ENCODE measurements at places on chromosomes 16 and 17. TPM values are rescaled to one million over a fixed set of nuclear protein-coding genes. Genes with fewer than 3 reads are reported as not detected.
A peak's percentile ranks its signal among the peaks of the same experiment; 100 is the strongest.

Gene CLEC10A
- 69.4 TPM for polyA plus RNA-seq

Gene MYH1
- not detected for polyA plus RNA-seq

Gene REXO5
- polyA plus RNA-seq = 0.50 TPM

Gene KRTAP9-2
- polyA plus RNA-seq = not detected

Gene CCDC40
- 0.27 TPM for polyA plus RNA-seq

Gene QPRT
- polyA plus RNA-seq = 2.1 TPM

Gene CD79B
- 19.6 TPM for polyA plus RNA-seq

Gene KRT14
- polyA plus RNA-seq = not detected

Gene IL32
- polyA plus RNA-seq = 5.6 TPM

Gene ERBB2
- polyA plus RNA-seq = 0.73 TPM

- H3K27ac ChIP-seq = peak overlapping the region; percentile 83
- H3K27me3 ChIP-seq = no peaks in the 10 kb centered on the region
- no peak overlapping the region for H3K4me3 ChIP-seq
- no peaks in the 10 kb centered on the region for H3K36me3 ChIP-seq
- DNase-seq = no peak
Observed at GRCh38 chr16:17374668-17375255, 96.0 kb downstream of the XYLT1 start.

GRCh38 chr17:62084585-62084984 lies 19.5 kb upstream of the MED13 start:
- H3K27ac ChIP-seq = no peak overlapping the region
- H3K4me1 ChIP-seq = no peaks in the 10 kb centered on the region
- no peaks in the 10 kb centered on the region for H3K27me3 ChIP-seq
- DNase-seq = no peak

DNA sequence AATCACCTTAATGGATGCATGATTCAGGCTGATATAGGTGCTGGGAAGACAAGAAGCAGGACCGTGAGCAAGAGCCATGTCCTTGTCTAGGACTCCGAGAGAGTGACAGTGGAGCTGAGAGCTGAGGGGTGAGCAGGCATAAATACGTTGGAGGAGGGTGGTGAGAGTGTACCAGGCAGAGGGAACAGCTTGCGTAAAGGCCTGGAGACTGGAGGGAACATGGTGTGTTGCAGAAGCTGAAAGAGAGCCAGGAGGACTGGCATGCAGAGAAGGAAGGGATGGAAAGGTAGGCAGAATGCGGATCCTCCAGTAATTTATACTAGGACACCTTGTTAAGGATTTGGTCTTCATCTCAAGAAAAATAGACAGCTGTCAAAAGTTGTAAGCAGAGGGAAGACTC lies 653.2 kb downstream of the HS3ST4 start:
- H3K4me3 ChIP-seq = no peak overlapping the region
- no peaks in the 10 kb centered on the region for H3K27me3 ChIP-seq
- no peak for DNase-seq
- no peaks in the 10 kb centered on the region for H3K36me3 ChIP-seq
- no peaks in the 10 kb centered on the region for H3K4me1 ChIP-seq

GRCh38 chr16:16168431-16168830 lies 54.9 kb downstream of the ABCC6 start:
- H3K27ac ChIP-seq = no peak overlapping the region
- H3K4me1 ChIP-seq = no peaks in the 10 kb centered on the region
- no peaks in the 10 kb centered on the region for H3K27me3 ChIP-seq
- H3K36me3 ChIP-seq = peaks cover 25% of the 10 kb centered on the region
- no peak for DNase-seq

DNA sequence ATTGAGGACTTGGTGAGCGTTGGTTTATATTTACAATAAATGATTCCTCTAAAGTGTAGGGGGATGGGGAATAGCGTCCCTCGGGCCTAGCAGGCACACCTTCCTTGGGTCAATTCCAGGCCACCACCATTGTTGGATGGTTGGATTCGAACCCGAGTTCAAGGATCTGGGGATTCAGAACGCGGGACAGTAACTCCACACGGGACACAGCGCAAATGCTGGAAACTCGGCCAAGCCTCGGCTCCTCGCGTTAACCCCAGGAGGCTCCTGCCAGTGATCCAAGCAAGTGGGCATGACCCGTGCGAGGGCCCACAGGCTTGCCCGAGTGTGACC lies 613 bp downstream of the B9D1 start:
- H3K36me3 ChIP-seq = no peaks in the 10 kb centered on the region
- no peak overlapping the region for H3K4me3 ChIP-seq
- no peak for DNase-seq
- H3K4me1 ChIP-seq = peaks cover 13% of the 10 kb centered on the region
- no peak overlapping the region for H3K27ac ChIP-seq

DNA sequence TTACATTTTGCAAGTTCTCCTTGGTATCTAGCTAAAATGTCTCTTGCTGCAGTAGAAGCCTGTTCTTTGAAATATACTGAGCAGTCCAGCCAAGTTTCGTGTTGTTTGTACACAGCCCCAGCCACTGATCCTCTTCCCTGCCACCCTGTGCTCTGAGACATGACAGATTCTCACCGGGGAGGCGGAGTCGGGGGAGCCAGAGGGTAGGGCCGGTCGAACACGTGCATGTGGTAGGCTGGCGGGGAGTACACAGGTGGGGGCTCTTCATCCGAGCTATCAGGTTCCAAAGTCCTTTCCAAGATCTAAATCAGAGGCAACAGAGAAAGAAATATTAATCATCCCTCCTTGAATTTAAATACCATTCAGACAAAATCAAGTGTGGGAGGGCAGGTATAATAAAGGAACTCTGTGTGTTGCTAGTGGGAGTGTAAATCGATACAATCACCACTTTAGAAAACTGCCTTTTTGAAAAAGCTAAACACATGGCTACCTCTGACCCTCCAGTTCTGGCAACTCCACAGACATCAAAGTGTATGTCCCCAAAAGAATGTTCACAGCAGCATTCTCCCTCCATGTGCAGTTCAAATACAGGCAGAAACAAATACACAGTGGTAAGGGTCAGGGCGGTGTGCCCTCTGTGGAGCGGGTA lies 29.7 kb upstream of the MRPS23 start:
- DNase-seq = no peak
- H3K27ac ChIP-seq = no peak overlapping the region
- H3K4me3 ChIP-seq = no peak overlapping the region
- H3K4me1 ChIP-seq = peaks cover 10% of the 10 kb centered on the region
- H3K36me3 ChIP-seq = peaks cover 12% of the 10 kb centered on the region

GRCh38 chr16:80982646-80983045 lies 24.0 kb downstream of the CMC2 start:
- H3K27me3 ChIP-seq = no peaks in the 10 kb centered on the region
- H3K27ac ChIP-seq = no peak overlapping the region
- no peak for DNase-seq
- H3K4me1 ChIP-seq = no peaks in the 10 kb centered on the region

DNA sequence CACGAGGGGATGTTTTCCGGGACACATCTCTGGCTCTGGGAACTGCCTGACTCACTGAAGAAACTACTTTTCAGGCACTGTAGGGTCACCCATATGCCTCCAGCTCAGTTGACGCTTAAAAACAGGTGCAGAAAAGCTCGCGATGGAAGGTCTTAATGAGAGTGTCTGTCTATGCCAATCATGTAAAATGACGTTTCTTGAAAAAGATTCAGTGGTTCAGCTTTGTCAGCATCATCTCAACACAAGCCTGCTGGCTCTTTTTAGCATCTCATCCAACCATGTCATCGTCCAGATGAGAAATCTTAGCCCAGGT lies 27.5 kb downstream of the OR1D5 start:
- no peaks in the 10 kb centered on the region for H3K27me3 ChIP-seq
- no peak overlapping the region for H3K27ac ChIP-seq
- peaks cover 15% of the 10 kb centered on the region for H3K4me1 ChIP-seq
- DNase-seq = no peak

- DNase-seq = no peak
- H3K36me3 ChIP-seq = no peaks in the 10 kb centered on the region
- no peaks in the 10 kb centered on the region for H3K27me3 ChIP-seq
- H3K4me3 ChIP-seq = no peak overlapping the region
- no peak overlapping the region for H3K27ac ChIP-seq
Observed at GRCh38 chr16:11340710-11341109, 4.5 kb upstream of the RMI2 start.

DNA sequence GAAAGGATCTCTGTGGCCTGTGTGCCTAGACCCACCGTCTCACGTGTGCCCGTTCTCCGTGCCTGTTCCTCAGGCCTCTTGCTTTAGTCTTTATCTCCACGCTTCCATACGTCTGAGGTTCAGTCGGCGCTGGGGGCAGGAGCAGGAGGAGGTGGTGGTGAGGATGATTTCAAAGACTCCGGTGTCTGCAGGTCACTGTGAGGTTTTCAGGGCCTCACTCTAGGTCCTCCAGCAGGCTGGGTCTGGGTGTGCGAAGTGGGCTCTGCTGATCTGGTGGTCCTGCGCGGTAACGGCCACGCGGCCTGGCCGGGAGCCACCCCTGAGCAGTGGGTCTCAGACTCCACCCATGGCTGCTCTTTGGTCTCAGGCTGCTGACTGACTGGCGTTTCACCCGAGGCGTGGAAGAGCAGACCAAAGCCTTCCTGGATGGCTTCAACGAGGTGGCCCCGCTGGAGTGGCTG lies 14.4 kb upstream of the CLEC18A start:
- no peak overlapping the region for H3K27ac ChIP-seq
- H3K4me3 ChIP-seq = no peak overlapping the region

DNA sequence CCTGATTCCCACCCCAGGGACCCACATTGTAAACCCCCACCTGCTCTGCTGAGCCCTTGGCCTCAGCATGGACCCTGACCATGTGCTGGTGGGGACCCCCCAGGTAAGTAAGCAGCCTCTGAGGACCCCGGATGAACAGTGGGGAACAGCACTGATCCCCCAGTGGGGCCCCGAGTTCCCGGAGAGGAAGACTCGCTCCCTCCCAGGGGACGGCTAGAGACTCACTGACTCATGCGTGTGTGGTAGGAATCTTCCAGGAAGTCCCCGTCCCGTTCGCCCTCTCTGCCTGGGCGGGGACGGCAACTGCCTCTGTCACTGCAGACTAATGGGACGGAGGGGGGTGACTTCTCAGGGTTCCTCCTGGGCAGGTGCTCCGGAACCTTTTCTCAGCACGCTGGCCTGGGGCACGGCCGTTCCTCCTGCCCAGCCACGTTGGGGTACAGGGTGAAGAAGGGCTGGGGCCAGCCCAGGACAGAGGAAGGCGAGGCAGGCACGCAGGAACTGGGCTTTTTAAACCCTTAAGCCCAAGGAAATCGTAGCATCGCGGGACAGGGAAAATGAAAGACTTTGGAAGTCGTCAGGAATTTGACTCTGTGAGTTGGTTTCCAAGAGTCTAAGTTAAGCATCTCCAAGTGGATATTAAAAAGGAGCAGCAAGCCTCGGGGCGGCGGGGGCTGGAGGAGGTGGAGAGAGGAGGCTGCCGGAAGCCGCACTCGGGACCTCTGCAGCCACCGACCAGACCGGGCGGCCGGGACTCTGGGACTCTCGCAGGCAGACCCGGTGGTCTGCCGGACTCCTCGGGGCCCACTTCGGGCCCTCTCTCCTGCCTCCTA lies 178.7 kb downstream of the SEC14L1 start:
- H3K4me1 ChIP-seq = peaks cover 71% of the 10 kb centered on the region
- peak overlapping the region; percentile 47 for H3K4me3 ChIP-seq
- peak overlapping the region; percentile 56 for H3K27ac ChIP-seq
- H3K36me3 ChIP-seq = no peaks in the 10 kb centered on the region
- H3K27me3 ChIP-seq = no peaks in the 10 kb centered on the region

- no peaks in the 10 kb centered on the region for H3K36me3 ChIP-seq
- peaks cover 18% of the 10 kb centered on the region for H3K4me1 ChIP-seq
- no peak overlapping the region for H3K27ac ChIP-seq
Observed at GRCh38 chr16:29687755-29688154, 8.8 kb downstream of the QPRT start.

DNA sequence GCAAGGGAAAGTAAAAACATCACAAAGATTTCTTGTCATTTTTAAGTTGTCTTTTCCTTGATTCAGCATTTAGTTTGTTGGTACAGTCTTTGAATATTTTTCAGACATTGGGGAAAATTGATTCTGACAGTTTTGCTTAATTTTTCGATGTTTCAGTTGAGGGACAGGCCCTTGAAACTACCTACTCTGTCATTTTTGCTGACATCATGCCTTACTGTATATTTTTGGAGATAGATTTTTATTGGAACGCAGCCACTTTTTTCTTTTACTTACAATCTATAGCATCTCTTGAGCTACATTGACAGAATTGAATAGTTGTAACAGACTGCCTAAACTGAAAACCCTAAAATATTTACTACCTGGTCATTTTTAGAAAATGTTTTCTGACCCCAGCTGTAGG lies 297.1 kb upstream of the KIF2B start:
- H3K4me3 ChIP-seq = no peak overlapping the region
- no peaks in the 10 kb centered on the region for H3K36me3 ChIP-seq
- H3K27me3 ChIP-seq = no peaks in the 10 kb centered on the region
- DNase-seq = no peak
- no peaks in the 10 kb centered on the region for H3K4me1 ChIP-seq

- peak; percentile 64 for DNase-seq
- H3K36me3 ChIP-seq = no peaks in the 10 kb centered on the region
- H3K27me3 ChIP-seq = no peaks in the 10 kb centered on the region
- peaks cover 4% of the 10 kb centered on the region for H3K4me1 ChIP-seq
- H3K4me3 ChIP-seq = no peak overlapping the region
Observed at GRCh38 chr16:85416228-85417109, 196.7 kb upstream of the GSE1 start.

- H3K36me3 ChIP-seq = no peaks in the 10 kb centered on the region
- no peak for DNase-seq
- H3K27ac ChIP-seq = no peak overlapping the region
- no peaks in the 10 kb centered on the region for H3K27me3 ChIP-seq
- H3K4me1 ChIP-seq = no peaks in the 10 kb centered on the region
- no peak overlapping the region for H3K4me3 ChIP-seq
Observed at GRCh38 chr16:17847234-17847795, 376.6 kb upstream of the XYLT1 start.

GRCh38 chr17:29686993-29687590 lies 64.4 kb upstream of the CORO6 start:
- H3K4me1 ChIP-seq = peaks cover 25% of the 10 kb centered on the region
- H3K27me3 ChIP-seq = no peaks in the 10 kb centered on the region
- H3K27ac ChIP-seq = peak overlapping the region; percentile 59
- no peak overlapping the region for H3K4me3 ChIP-seq

DNA sequence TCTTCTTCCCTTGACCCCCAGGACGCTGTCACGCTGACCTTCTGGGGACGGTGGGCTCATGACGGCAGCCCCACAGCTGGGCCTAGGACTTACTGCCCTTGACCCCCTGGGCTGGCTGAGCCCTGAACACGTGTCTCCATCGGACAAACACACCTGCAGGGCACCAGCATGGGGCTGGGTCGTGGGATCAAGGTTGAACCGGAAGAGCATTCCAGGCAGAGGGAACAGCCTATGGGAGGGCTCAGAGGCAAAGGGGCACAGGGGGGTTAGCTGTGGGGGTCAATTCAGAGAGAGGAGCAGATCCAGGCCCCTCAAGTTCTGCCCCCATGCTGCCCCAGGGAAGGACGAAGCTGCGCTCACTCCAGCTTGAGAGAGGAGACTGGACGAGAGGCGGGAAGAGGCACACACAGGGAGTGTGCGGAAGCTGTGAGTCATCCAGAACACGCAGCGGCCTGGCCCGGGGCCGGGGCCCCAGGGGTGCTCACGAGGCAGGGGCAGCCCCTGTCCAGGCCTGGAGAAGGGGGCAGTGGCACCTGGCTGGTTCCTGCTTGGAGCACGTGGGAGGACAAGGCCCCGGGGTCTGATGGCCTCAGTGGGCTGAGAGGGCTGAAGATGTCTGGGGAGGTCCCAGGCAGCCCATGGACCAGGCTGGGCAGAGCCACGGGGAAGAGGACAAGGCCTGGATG lies 9.9 kb downstream of the SSTR5 start:
- no peak overlapping the region for H3K27ac ChIP-seq
- H3K27me3 ChIP-seq = no peaks in the 10 kb centered on the region
- no peak overlapping the region for H3K4me3 ChIP-seq
- no peaks in the 10 kb centered on the region for H3K36me3 ChIP-seq
- H3K4me1 ChIP-seq = no peaks in the 10 kb centered on the region

GRCh38 chr16:83356266-83356665 lies 451.5 kb upstream of the HSBP1 start:
- H3K27ac ChIP-seq = no peak overlapping the region
- H3K4me1 ChIP-seq = no peaks in the 10 kb centered on the region
- DNase-seq = no peak
- H3K27me3 ChIP-seq = no peaks in the 10 kb centered on the region
- no peaks in the 10 kb centered on the region for H3K36me3 ChIP-seq

Data from CD14-positive monocyte (primary cell).